ENCODE measurements at places on chromosomes 4 and X. TPM values are rescaled to one million over a fixed set of nuclear protein-coding genes. Genes with fewer than 3 reads are reported as not detected.

Gene DRP2
- polyA plus RNA-seq, result 0.48 TPM

Gene ITM2A
- 23.2 TPM for polyA plus RNA-seq

Gene SPINK2
- not detected for polyA plus RNA-seq

Gene SMIM10L2A
- polyA plus RNA-seq, result 0.47 TPM

Gene THAP9
- polyA plus RNA-seq, result 1.6 TPM

Gene NUDT10
- 0.46 TPM for polyA plus RNA-seq

Gene CLNK
- polyA plus RNA-seq, result 0.44 TPM

Gene NUDT9
- 27.0 TPM for polyA plus RNA-seq

Gene SULT1B1
- 29.8 TPM for polyA plus RNA-seq

Gene CSAG2
- polyA plus RNA-seq, result not detected

Gene IL2
- 0.15 TPM for polyA plus RNA-seq
